Renal pelvis (tissue), 12 donors: ENCODE measurements at places on chromosomes 6 and 20. TPM values are rescaled to one million over a fixed set of nuclear protein-coding genes. Genes with fewer than 3 reads are reported as not detected.

DNA sequence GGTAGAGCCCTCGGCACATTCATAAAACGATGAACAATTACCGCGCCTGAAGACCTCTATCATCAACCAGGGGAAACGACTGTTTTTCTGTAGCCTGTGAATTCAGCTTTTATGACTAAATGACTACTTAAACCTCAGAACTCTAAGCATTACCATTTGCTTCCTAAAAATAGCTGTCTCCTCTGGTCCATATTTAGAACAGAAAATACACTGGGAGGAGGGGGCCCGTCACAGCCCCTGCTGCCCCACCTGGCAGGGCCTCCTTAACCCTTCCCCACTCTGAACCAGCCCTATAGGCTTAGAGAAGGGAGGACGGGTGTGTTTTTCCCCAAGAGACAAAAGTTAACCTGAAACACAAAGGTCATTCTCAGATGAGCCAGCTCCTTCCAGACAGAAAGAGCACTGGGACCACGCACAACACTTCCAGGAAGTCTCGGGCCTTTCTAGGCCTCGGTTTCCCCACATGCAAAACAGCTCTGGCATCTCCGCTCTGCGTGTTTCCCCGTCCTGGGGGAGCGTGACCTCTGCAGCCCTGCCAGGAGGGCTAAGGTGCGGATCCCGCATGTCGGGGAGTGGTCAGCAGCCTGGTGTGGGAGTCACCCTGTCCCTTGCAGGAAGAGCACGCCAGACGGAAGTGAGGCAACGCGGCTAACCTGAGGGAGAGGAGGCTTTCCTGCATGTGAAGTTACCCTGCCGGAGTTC lies 193.9 kb downstream of the DLL1 start:
- no peak for DNase-seq

DNA sequence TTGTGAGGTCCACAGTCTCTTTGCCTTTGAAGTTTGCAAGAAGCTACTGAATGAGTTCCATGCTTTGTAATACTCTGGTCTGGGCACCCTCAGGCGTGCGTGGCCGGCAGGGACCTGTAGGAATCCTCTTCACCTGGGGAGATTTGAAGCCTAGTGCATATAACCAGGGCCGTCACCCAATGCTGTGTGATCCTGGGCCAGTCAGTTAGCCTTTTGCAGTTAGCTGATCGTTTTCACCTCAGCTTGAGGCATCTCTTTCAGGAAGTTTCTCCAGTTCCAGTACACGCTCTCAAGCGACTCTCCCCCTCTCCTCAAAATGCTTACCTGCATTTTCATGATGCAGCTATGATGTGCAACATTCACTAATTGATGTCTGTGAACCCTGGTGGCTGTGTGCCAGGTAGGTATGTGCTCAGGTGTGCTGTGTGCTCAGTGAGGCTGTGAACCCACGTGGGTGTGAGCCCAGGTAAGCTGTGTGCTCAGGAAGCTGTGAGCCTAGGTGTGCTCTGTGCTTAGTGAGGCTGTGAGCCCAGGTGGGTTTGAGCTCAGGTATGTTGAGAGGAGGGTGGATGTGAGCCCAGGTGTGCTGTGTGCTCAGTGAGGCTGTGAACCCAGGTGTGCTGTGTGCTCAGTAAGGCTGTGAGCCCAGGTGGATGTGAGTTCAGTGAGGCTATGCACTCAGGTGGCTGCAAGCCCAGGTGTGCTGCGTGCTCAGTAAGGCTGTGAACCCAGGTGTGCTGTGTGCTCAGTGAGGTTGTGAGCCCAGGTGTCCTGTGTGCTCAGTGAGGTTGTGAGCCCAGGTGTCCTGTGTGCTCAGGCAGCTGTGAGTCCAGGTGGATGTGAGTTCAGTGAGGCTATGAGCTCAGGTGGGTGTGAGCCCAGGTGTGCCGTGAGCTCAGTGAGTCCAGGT lies 120.4 kb downstream of the PHACTR3 start:
- DNase-seq, result no peak

The TFAP2C gene
- 0.81 TPM for polyA plus RNA-seq

DNA sequence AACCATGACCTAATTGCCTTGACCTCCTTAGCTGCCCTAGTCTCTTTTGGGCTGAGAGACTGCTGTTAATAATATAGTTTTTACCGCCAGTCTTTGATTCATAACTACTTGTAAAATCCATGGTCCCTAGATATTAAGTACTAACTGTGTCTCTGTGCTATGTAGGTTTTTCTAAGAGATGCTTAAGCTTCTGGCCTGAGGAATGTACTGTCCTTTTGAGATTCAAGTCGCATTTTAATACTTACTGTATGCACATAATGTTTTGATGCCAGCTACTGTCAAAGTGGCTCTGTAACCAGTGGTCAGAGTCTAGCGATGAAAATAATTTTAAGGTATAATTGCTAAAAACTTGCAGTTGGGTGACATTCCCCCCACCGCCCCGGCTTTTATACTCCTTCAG lies 2.1 kb downstream of the AKAP12 start:
- no peak for DNase-seq

GRCh38 chr6:44740566-44741120 lies 353.1 kb downstream of the CDC5L start:
- no peak for DNase-seq

GRCh38 chr6:29680904-29681303 lies at the start of gene ZFP57:
Gene ZFP57 (minus strand): TSS chr6:29681152. CDS start chr6:29677003, 4,149 bp downstream.
- DNase-seq, result no peak

The GSTA3 gene
- polyA plus RNA-seq, result 0.27 TPM
